ENCODE measurements at places on chromosomes 11 and 22.

GRCh38 chr22:35128637-35129036 lies 62.7 kb downstream of the ISX start:
- peak; percentile 60 for DNase-seq

GRCh38 chr22:17120711-17121232 lies 388 bp downstream of the TMEM121B start:
- peak; percentile 58 for DNase-seq

DNA sequence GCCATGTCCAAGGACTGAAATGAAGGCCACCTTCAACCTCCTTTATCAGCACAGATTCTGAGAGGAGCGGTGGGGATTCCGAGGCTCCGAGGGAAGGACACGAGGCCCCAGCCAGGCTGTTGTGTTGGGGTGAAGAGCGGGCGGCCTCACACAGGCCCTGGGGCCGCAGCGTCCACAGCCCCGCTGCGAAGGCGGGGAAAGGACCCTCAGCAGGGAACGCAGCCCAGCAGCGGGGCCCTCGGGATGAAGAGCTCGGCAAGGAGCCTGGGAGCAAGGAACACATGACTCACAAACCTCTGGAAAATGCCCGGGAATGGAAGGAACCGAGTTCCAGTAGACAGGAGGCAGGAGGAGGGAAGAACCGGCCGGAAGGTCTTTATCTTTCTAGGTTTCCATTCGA lies 227.2 kb downstream of the BRD1 start:
- DNase-seq: no peak

DNA sequence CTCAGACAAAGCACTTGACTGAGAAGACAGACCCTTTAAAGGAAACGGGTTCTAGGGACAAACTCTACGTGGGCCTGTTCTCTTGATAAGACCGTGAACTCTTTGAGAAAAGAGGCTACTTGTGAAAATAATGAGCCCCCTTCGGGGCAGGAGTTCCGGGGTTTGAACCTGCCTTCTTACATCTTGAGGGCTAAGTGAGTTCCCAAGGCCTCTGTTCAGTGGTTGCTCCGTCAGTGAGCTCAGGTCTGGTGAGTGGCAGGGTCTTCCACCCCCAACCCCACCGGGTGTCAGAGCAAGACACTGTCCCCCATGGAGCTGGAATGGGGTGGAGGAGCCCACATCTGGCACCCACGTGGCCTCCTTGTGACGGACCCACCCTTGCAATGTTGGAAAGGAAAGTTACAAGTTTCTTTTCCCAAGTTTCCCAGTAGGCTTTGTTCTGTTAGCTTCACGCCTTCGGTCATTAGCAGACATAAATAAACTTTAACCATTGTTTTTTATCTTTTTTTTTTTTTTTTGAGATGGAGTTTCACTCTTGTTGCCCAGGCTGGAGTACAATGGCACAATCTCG lies 6.3 kb upstream of the SAMM50 start:
- no peak for DNase-seq

DNA sequence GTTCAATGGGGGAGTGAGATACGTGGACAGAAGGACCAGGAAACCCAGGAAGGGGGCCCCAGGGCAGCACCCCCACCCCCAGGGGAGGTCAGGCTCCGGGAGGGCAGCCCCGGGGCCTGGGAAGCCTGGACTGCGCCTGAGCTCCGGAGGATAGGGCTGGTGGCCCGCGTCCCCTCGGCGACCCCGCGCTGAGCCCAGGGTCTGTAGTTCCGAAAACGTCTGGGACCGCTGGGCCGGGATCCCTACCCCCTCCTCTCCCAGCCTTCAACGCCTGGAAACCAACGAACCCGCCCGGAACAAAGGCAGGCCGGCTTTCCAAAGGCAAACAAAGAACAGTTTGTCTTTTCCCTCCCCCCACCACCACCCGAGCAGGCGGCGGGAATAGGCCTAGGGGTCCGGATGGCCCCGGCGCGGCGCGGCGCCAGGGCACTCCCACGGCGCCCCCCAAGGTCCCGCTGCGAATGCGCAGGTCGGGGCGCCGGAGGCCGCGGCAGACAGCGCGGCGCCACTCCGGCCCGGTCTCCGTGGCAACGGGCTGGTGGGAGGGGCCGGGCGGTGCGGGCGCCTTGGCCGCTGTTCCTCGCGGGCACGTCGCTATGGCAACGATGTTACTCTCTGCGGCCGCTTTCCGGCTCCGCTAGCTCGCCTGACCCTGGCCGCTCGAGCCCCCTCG lies 58.5 kb downstream of the IGLL1 start:
- peak; percentile 93 for DNase-seq

DNA sequence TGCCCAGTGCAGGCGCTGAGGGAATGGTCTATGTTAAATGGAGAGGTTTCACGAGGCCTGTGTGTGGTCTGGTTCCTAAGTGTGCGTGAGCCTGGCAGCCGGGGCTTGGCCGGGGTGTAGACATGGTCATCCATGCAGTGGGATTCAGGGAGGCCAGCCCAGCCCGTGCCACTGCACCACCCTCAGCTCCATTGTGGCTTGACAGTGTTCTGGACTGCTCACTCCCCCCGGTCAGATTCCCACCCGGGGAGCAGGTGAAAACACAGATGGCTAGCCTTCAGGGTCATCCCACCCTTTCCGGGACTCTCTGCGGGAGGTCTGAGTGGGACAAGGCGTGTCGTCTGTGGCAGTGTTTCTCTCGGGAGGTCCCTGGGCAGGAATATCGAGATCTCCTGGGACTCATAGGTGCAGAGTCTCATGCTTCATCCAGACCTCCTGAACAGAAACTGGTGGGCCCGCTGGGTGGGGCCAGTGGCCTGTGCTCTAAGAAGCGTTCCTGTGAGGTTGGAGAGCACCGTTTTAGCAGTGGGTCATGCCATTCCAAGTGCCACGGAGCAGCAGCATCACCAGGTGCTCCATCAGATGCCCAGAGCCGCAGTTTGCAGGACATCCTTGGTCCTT lies 52.3 kb downstream of the ST14 start:
- no peak for DNase-seq

DNA sequence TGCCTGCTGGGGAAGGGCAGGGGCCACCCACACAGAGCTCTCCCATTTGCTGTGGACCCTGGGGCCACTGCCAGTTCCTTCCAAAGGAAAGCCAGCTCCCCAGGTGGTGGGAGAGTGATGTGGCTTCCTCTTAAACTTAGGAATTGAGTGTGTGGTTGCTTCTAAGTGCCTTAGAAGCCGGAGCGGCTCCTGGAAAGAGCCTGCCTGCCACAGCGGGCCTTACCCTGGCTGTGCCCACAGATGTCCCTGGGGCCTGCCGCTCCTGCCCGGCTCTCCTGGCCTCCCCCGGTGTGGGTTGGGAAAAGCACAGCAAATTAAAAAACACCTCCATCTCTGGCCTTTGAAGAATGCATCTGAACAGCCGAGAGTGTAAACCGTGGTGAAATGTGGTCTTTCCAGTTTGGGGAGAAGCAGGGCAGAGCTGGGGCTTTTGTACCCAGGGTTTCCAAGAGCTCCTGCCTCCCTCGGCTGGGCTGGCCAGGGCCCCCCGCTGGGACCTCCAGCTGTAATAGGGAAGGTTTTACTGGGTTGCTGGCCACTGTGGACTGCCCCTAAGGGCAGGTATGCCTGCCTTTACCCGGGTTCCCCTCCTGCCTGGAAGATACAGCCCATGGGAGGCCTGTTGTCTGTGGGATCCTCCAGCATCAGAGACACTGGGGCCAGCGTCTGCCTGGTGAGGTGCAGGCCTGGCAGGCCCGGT lies 30.2 kb downstream of the LRP5 start:
- DNase-seq: no peak

DNA sequence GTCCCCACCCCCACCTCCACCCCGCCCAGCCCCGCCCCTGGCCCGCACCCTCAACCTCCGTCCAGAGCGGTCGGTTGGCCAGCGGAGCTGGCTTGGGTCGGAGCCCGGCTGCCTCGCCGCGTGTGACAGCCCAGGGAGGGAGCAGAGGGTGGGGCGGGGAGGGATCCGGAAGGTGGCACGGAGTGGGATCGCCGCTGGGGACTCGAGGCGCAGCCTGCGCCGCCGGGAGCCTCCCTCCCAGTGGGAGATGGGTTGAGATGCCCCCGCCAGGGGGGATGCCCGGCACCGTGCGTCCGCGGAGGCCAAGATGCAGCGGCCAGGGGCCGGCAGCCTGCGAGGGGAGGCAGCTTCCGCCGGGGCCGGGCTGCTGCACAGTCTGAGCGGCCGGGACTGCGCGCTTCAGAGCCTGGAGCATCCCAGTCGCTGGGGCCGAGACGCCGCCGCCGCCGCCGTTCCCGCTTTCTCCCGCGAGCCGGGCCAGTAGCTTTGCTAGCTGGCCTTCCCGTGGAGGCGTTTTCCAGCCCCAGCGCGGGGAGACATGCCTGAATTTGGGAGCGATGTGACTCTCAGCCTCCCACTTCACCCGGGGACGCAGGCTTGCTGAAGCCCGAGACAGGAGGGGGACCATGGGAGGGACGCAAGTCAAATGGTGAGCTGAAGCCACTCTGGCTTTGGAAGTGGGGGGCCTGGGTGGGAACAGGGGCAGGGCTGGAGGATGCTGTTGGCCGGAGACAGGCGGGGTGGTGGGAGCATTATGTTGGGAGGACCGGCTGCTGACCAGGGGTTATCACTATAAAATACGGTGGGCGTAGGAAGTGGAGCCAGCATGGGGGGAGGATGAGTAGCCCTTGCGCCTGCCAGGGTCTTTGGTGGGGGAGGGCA lies 40.2 kb downstream of the DIXDC1 start:
- DNase-seq: peak; percentile 71

- DNase-seq: no peak
Measured at GRCh38 chr11:78350646-78351165, 66.9 kb downstream of the GAB2 start.
